ENCODE measurements at places on chromosomes 1 and 21. TPM values are rescaled to one million over a fixed set of nuclear protein-coding genes. Genes with fewer than 3 reads are reported as not detected.

ARHGAP30 gene
- total RNA-seq = 5.2 TPM

FCGR3B gene
- 3.9 TPM for total RNA-seq

GRCh38 chr1:246008363-246008831 lies 498.7 kb downstream of the SMYD3 start:
- no peaks in the 10 kb centered on the region for H3K4me1 ChIP-seq
- no peaks in the 10 kb centered on the region for H3K36me3 ChIP-seq
- no peak for DNase-seq
- H3K27ac ChIP-seq = peak overlapping the region; percentile 78
- H3K4me3 ChIP-seq = peak overlapping the region; percentile 28
- no peaks in the 10 kb centered on the region for H3K27me3 ChIP-seq

- H3K27ac ChIP-seq = no peak overlapping the region
- no peak for DNase-seq
- no peaks in the 10 kb centered on the region for H3K36me3 ChIP-seq
Observed at GRCh38 chr1:10651793-10652192, 144.7 kb downstream of the CASZ1 start.
